ENCODE measurements at places on chromosomes 12 and 14.

DNA sequence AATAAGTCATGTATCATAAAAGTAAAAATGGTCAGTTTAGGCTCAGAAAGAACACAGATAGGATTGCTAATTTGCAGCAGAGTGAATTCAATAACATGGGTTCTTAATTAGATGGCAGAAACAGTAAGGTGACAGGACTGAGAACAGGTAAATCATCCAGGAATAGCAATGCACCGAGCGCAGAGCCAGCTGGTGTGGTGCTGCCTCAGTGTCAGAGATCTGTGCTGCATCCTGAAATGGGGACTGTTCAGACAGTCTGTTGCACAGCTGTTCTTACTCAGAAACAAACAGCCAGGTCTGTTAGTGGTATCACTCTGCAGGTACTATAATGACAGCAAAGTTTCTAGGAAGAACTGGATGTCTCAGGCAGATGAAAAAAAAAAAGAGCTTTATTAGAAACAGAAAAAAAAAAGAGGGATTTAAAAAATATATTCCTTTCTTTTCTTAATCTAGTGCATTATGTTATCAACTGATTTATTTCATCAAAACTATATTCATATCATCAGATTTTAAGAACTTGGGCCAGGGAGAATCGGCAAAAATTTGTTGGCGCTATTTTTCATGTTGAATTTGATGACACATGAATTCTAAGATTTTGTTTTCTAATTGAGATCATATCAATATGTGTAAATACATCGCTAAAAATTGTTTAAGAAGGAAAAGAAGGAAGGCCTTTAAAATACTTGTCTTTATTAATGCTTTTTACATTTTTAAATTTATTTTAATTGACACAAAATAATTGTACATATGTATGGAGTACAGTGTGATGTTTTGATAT, 501.8 kb downstream of the PRKD1 start:
- DNase-seq, result no peak

- no peak for DNase-seq
Measured at GRCh38 chr14:59161561-59162175, 26.8 kb upstream of the DAAM1 start.

GRCh38 chr12:102642199-102642598, 161.8 kb upstream of the IGF1 start:
- no peak for DNase-seq

GRCh38 chr12:132020292-132020691, 70.5 kb downstream of the EP400 start:
- no peak for DNase-seq

GRCh38 chr14:85528897-85529631, 880 bp upstream of the FLRT2 start:
- no peak for DNase-seq

DNA sequence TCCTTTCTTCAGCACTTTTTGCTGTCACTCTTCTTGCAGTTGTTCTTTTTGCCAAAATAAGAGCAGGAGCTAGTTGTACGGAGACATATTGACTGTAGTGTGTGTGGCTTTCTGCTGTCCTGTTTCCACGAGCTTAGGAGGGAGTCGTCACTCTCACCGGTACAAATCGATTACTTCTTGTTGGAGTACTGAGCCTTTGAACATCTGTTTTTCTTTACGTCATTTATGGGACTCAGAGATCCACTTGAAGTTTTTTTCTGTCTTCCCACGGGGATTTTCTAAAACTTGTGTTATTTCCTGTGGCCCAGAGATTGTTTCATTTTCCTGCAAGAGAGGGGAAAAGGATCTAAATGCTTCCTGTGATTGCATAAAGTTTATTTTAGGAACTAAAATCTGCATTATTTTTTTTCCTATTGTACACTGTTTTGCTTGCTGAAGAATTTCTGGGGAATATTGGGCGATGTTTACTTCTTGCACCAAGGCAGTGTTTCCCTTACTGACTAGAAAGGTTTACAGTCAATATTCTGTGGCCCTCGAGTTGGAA, 199.8 kb upstream of the ARHGAP5 start:
- no peak for DNase-seq

- no peak for DNase-seq
Measured at GRCh38 chr12:58247633-58248032, 306.3 kb downstream of the ATP23 start.

DNA sequence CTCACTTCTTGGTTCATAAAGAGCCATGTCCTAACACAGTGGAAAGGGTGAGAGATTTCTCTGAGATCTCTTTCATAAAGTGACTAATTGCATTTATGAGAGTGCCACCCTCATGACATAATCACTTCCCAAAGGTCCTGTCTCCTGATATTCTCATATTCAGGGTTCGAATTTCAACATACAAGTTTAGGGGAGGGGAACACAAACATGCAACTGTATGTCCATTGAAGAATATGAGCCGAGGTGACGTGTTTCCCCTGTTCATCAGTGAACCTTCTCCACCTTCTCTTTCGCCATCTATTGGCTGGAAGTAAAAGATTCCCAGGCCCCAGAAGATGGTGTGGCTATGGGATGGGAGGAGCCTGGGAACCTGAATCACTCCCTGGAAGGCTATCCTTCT, 354.2 kb upstream of the ATP2B1 start:
- no peak for DNase-seq

GRCh38 chr12:106753526-106753925, 21.0 kb upstream of the RIC8B start:
- peak; percentile 30 for DNase-seq

DNA sequence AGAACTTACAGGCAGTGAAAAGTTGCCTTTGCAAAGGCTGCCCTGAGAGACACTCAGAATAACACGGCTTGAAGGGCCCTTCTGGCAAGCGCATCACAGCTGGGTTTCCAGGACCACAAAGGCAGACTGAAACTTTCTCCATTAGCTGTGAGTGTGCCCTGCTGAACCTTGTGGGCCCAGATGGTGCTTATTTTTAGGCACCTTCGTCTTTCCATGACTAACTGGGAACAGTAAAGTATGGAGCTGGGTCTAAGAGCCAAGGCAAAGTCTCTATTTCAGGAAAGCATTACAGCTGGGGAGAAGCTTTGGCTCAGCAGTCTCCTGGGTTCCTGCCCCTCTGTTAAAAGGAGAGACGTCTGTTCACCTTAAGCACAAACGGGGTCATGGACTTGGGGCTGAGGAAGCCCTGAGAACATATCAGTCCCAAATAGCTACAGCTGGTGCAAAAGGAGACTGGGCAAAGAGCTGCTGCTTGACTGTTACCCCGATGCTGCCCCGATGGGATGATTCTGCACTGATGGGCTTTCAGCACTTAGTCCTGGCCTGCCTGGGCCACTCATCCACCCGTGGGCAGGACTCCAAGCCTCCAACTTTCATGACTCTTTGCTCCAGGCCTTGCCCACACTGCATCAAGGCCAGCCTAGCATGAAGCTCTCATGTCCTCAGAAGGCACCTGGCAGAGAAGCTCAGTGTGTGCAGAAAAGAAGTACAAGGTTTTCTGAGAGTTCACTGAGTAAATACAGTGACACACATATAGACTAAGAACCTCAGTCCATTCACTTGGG, 248.3 kb downstream of the PHLDA1 start:
- no peak for DNase-seq

DNA sequence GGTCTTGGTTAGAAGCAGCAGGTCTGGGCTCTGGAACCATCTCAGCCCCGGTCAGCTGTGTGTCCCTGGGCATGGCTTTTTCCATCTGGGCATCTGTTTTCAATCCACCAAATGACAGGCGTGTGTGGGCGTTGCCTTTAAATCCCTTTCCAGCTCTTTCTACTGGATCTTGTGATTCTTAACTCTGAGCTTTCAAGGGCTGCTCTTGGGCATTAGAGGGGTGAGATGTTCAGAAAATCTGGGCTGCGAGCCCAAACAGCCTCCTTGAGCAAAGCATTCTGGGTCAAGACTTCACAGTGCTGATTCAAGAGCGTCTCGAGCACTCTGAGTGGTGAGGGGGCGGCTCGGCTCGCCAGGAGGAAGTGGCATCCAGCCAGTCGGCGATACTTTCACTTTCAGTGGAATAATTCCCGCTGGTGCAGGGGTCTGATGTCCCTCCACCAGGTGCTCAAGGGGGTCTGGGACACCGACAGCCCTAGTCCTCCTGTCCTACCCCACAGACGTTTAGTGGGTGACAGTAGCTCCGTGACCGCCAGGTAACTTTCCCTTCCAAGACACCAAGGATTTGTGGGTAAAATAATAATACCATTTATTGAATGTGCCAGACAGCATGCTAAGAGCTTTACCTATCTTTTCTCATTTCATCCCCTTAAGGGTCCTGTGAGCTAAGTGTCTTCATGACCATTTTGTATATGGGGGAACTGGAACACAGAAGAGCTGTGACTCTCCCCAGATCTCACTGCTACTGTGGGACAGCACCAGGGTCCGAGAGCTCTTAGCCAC, 114.0 kb downstream of the PLXNC1 start:
- no peak for DNase-seq

DNA sequence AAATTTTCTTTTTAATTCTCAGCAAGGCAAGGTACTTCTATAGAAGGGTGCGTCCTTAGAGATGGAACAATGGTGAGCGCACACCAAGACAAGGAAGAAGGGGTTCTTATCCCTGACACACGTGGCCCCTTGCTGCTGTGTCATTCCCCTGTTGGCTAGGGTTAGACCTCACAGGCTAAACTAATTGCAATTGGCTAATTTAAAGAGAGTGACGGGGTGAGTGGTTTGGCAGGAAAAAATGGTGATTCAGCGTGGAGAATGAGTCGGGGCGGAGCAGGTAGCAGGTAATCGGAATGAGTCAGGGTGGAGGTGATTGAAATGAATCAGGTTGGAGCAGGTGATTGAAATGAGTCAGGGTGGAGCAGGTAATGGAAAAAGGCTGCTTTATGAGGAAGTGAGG, 36.3 kb upstream of the HECTD1 start:
- no peak for DNase-seq

DNA sequence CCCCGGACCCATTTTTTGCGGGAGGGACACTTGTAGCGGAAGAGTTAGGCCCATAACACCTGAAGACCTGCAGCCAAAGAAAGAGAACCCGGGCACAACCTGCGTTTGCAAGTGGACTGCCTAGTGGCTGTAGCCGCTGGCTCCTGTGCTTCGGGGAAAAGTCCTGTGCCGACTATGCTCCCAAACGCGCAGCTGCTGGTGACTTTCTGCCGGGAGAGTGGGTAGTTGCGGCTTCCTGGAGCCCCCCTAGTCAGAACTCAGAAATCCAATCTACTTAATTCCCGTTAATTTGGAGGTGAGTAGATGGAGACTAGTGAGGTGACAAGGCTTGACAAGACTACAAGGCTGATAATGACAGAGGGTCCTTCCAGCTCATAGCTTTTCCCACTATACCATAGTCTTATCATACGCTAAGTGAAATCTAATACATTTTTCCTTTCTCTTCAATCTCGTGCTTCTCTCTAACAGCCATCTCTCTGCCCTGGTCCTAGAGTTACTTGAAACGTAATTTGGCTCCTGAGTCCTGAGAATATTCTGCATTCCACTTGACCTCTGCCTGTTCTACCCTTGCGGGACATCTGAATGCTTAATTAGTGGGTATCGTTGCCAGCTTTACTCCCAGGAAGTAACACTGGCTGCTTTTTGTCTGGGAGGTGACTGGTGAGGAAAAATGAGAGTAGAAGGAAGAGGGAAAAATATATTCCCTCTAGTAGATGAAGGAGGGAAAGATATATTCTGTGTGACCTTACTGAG, 556 bp downstream of the MTHFD1 start:
- peak; percentile 8 for DNase-seq

DNA sequence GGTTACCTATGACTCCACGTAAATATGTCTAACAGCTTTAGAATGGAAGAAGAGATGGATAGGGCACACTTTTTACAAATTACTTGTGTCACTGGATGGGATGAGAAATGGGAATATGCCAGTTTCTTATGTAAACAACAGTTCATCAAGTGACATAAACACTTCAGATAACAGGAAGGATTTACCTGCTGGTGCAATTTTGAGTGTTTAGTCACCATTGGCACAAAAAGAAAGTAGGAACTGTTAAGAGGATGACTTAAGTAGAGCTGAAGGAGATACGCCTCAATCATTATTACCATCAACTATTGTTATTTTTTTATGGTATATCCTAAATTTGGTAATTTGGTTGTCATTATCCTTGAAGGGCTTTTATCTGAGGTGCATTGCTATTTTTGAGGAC, 83.2 kb downstream of the RMST start:
- no peak for DNase-seq

DNA sequence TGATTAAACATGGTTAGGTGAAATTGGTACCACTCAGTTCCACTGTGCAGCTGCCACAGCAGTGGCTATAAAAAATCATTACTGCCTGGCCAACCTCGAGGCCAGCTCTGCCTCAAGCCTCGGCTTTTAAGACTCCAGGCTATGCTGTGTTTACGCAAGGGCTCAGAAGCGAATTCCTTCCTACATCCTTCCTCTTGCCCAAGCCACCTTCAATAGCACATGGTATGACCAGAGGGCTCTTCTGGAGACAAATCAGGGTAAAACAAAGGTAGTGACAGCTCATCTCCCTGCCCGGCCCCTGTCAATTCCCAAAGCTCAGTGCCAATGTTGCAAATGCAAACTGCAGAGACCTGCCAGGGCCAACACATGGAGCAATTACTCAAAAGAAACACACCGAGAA, 31.9 kb downstream of the NUAK1 start:
- no peak for DNase-seq

DNA sequence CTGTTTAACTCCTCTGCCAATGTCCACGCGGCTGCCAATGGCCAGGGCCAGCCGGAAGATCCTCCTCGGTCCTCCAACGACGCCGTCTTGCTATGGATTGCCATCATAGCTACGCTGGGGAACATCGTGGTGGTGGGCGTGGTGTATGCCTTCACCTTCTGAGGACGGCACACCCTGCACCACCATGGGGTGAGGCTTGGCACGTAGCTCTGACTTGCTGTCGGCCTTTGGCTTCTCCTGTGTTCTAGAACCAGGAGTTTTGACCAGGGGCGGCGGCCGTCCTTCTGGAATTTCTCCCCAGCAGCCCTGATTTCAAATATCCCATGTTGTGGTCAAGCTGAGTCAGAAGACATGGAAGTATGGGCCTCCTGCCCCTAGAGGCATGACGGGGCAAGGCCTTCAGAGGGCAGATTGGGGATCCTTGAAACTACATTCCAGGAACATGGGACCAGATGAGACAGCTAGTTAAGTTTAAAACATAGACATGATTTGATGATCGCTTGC, 47.5 kb downstream of the C14orf132 start:
- DNase-seq, result no peak

DNA sequence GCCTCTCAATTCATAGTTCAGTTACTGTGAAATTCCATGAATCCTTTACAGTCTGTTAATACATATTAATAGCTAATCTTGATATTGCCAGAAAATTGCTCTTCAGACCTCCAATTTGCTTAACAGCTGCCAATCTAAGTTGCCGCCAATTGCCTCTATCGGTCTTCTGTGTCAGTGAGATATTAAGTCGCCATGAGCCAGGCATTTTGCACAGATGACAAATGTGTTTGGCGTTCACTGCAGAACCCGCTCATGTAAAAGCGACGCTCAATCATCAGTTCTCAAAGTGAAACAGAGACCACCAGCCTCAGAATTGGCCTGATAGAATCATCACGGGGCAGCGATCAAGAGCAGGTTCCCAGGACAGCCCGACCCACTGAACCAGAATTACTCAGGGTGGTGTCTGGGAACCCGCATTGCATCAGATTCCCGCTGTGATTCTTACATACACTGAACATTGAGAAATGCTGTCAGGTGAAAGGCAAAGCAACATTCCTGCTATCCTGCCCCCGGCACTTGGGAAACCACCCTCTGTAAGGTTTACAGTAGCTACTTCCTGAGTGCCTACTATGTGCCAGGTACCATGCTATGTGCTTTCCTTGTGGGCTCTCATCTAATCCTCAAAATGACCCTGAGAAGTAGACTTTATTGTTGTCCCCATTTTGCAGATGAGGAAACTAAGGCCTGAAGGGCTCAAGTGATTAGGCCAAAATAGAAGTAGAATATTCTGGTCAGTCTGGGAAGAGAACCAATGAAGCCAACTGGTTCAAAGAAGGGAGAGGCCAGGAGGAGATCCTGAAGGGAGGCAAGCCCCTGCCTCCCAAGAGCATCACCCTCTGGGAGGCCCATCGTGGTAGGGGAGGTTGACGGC, 216.4 kb downstream of the SLC41A2 start:
- DNase-seq, result no peak
